Esophagus muscularis mucosa (tissue), 4 donors: ENCODE measurements at places on chromosomes 12 and 14.

DNA sequence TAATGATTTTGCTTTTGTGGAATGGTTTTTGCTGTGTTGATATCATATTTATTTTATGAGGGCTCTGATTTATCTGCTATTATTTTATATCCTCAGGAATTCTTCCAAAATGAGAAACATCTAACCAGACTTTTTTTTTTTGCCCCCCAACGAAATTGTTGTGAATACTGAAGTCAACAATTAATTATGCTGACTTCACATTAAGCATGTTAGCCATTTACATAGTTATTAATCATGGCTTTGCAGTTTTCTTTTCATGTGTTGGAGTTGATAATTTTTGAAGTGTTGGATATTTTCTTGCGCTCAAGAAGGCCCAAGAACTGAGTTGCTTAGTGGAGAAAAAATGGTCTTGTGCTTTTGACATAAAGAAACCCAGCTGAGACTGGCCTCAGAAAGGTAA, 246.6 kb upstream of the CRY1 start:
- no peak for DNase-seq

- DNase-seq: no peak
Observed at GRCh38 chr12:7444076-7444475, at the start of gene CD163L1. Gene CD163L1, minus strand, starts transcription at chr12:7444153. Its CDS starts 26 bp downstream, at chr12:7444127.

DNA sequence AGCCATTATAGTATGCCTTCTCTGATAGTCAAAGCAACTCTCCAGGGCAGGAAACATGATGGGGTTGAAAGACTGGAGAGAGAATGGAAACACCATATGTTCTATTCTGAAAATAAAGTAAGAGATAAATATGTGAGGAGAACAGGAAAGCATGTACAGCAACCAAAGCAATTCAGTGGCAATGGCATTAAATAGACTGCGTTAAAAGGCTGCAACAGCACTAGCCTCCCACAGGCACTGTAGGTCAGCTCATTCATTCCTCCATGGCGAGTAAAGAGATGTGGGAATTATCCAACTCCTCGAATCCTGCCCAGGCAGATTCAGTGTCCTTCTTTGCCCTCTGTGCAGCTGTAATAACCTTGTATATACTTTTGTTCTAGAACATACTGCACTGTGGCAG, 43.8 kb downstream of the ANO6 start:
- DNase-seq: no peak

- no peak for DNase-seq
Observed at GRCh38 chr12:132596016-132596415, 14.4 kb downstream of the LRCOL1 start.

- no peak for DNase-seq
Observed at GRCh38 chr14:103517174-103517566, 5.5 kb downstream of the CKB start.

- DNase-seq: no peak
Observed at GRCh38 chr12:121805171-121806008, 1.6 kb downstream of the SETD1B start.

- DNase-seq: peak; percentile 39
Observed at GRCh38 chr14:72605921-72606220, 288.0 kb downstream of the DPF3 start.

- no peak for DNase-seq
Observed at GRCh38 chr14:93510056-93510455, 79.3 kb downstream of the UNC79 start.

DNA sequence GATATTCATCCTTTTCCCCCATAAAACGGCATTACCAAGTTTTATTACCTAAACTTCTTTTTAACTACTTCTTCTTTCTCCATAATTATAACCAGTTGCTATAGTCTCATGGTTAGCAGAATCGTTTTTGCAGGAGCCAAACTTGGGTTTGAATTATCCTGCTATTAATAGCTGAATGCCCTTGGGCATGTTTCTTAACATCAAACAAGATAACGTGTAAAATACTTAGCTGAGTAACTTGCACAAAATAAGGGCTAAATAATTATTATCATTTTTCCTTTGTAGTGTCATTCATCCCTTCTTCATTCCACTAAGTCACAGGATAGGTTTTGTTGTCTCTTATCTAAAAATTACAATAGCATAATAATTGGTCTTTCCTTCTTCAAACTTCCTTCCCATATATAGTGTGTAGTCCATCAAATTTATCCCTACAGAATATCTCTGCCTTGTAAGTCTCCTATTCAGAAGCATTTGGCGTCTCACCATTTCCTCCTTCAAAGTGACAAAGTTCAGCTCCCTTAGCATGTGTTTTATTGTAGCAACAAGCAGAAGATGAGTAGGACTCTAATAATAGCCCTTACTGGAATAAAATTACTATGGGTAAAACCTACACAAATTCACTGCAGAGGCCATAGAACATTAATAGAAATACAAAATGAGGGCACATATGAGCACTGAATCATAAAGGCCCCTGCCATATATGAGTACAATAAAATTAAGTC, 63.8 kb downstream of the FAR2 start:
- no peak for DNase-seq

GRCh38 chr12:14991069-14991468, 18.2 kb downstream of the PDE6H start:
- no peak for DNase-seq

GRCh38 chr12:47280543-47281300, 201.0 kb upstream of the AMIGO2 start:
- no peak for DNase-seq

- no peak for DNase-seq
Observed at GRCh38 chr12:28104316-28104715, 85.9 kb upstream of the CCDC91 start.

DNA sequence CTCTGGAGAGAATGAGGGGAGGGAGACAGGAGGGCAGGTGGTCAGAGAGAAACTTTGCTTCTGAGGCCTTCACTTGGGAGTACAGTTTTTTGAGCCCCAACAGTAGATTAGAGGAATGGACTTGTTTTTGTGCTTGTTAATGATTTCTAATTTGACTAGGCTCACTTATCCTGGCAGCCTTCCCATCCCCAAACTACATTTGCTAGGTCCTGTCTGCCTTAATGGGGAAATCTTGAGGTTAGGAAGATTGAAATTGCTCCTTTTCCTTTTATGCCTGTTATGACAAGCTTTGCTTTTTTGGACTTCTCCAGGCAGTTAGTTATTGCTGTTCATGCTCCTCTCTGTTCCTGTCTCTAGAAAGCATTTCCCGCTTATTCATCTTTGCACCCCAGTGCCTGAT, 37.7 kb downstream of the SYNE2 start:
- no peak for DNase-seq

- no peak for DNase-seq
Observed at GRCh38 chr12:49983892-49984291, 11.1 kb downstream of the AQP6 start.

DNA sequence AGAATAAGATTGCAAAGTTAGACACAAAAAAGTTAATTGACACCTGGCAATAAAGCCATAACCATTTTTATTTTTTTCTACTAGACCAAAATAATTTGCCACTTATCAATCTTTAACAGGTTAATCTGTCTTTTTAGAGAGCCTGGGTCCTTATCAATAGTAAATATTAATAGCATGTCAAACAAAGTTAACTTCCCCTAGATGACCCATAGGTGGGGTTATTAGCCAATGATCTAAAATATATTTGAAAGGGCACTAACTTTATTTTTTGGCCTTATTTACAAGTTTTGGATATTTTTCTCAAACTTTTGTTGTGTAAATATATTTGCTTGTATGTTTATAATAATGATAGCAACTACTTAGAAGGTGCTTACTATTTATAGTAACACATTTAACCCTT, 3.9 kb downstream of the ANKRD33 start:
- DNase-seq: no peak

DNA sequence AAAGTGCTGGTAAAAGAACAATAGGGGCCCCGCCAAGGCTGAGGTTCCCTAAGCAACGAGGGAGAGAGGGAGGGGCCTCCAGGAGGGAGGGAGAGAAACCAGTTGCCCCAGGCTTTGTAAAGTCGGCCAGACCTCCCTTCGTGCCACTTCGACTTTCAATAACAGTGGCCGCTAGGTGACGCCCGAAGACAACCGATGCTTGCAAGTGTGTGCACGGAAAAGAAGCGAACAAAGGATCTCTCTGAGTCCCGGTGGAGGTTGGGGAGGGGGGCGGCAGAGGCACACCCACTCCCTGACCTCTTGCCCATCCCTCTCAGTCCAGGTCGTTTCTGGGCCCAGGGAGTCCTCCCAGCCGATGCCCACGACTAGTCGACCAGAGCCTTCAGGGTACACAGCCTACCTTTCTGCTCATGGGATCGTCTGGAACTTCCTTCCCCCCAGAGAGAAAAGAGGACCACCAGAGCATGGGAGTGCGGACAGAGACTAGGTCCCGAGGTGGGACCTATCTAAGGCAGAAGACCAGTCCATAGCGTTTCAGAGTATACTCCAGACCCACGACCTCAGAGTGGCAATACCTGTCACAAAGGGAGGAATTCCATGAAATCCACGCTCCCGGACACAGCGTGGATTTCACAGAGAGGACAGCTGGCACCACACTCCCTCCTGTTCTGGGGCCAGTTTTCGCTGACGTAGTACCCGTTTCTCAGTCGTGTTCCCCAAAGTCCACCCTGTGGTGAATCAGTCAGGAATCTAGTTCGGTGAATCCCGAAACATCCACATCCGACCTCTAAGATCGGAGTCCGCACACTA, 262.7 kb upstream of the ALG10B start:
- no peak for DNase-seq

- peak; percentile 4 for DNase-seq
Observed at GRCh38 chr14:69090187-69090789, 62.6 kb downstream of the DCAF5 start.

DNA sequence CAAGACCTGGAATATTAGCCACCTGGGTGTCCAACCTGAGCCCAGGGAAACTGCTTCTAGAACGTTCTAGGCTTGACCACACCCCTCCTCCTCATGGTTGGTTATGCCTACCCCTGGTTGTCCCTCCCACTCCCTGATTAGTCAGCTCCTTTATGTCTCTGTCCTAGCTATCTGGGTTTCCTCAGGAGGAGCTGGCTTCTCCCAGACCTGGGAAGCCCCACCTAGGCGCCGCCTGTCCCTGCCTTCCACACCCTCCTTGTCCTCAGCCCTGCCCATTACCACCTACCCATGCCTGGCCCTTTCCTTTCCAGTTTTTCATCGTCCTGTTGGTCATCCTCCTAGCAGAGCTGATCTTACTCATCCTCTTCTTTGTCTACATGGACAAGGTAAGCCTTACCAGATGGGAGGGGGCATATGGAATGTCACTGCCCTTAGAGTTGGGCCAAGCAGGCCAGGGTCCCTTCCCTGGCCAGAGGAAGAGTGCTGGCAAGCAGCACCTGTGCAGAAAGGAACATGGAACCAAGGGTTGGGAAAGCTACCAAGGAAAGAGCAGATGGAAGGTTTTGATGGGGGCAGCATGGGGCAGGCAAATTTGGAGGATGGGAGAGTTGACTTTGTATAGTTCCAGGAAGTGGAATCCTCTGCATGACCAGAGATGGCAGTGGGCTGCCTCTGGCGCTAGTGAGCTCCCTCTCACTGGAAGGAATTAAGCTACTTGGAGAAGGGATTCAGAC, 201.7 kb downstream of the TSPAN9 start:
- no peak for DNase-seq

DNA sequence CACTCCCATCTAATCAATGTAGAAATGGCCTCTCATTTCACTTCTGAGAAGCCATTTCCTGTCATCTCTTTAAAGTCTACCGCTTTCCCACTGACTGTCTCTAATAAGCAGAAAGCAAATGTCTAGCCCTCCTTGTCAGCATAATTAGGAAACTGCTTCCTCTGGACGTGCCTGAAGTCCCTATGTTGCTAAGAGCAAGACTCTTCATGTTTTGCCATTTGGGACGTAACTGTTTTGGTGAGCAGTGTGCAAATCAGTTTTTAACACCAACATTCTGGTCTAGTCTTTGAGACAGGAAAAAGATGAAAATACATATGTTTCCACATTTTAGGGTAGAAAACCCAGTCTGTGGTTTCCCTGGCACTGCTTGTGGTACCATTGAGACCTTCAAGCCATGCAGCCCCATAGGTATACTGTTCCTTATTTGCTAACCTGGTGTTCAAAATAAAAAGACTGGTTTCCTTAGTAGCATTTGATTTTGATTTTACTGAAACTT, 22.2 kb downstream of the IFNG start:
- DNase-seq: no peak

GRCh38 chr14:83905157-83905556, 1624.8 kb upstream of the FLRT2 start:
- DNase-seq: no peak

DNA sequence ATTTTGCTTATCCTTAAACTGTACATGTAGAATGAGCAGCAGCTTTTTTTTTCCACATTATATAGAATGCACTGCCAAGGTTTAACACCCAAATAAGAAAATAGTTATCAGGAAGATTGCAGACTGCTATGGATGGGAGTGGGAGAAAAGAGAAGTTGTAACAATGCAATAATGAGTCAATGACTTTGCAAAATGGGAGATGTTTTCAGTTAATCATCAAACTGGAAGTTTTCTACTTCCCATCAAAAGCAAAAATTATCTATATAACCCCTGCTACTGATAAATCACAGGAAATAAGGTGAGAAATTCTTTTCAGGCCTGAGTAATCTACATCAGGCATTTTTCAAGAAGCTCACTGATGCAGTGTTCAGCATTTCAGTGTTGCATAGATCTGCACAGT, 309.1 kb downstream of the GXYLT1 start:
- no peak for DNase-seq

- DNase-seq: no peak
Observed at GRCh38 chr14:55599250-55599879, 19.4 kb downstream of the KTN1 start.

DNA sequence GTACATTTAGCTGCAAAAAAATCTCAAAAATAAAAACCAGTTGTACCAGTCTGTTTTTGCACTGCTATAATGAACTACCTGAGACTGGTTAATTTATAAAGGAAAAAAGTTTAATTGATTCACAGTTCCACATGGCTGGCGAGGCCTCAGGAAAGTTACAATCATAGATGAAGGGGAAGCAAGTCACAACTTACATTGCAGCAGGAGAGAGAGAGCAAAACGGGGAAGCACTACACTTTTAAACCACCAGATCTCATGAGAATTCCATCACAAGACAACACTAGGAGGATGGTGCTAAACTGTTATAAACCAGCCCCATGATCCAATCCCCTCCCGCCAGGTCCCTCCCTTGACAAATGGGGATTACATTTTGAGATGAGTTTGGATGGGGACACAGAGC, 186.0 kb downstream of the TMTC3 start:
- DNase-seq: no peak
